ENCODE measurements at places on chromosomes 11 and 22.

DNA sequence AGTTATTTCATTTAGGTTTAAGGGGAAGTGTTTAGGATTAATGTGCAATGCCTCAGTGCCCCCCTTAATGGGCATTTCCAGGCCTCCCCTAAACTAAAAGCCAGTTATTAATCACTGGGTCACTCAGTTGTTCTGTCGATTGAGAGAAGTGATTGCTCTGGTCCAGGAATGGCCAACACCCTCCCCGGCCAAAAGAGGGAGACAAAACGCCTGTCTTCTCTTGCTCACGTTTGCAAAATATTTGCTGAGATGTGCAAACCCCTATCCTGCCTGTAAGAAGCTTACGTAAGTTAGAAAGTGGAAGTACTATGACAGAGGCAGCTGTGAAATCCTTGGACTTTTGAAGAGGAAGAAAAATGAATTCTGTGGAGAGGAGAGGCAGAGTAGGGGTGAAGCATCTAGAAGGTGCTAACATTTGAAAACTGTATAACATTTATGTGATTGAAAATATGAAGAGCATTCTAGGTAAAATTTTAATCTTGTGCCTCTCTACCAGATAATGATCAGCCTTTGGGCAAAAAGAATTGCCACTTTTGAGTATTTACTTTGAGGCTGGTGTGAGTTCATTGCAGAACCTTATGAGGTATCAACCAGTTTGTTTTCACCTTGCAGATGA, 37.7 kb downstream of the NTM start:
- DNase-seq: no peak

DNA sequence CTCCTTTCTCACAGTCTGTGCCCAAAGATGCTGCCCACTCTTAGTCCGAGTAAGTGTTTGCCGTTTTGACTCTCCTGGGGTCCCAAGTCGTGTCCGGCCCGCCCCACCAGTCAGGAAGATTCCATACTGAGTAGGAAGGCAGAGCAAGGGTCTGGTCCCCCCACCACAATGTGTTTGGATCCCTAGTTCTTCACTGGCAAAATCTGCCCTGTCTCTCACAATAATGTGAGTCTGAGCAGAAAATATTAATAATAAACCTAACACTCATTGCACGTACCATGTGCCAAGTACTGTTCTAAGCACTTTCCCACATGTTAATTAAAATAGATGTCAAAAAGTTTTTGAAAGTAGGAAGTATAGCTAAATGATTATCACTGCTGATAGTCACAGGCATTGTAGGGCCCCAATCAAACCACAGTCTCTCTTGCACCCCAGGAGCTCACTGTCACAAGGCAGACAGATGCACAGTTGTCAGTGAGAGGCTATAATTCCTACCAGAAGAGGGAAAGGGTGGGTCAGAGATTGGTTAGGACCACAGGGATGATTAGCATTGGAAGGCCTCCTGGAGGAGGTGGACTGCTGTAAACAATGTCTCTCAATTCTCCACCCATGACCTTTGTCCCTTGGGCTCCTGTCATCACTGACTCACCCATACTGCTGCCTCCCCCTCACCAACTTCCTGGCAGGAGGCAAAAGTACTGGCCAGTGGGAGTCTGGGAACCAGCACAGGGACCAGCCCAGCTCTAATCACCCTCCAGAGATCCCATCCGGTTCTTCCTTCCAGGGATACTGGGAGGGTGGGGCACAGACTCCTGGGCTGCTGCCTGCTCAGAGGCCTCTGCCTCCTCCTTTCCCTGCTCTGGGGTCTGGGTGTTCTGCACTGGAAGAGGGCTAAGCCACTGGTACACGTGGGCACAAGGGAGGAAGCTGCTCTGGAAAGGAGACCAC, 1.0 kb upstream of the POLD4 start:
- peak; percentile 90 for DNase-seq

GRCh38 chr11:61814247-61814957, 2.4 kb downstream of the FADS1 start:
- DNase-seq: peak; percentile 58

DNA sequence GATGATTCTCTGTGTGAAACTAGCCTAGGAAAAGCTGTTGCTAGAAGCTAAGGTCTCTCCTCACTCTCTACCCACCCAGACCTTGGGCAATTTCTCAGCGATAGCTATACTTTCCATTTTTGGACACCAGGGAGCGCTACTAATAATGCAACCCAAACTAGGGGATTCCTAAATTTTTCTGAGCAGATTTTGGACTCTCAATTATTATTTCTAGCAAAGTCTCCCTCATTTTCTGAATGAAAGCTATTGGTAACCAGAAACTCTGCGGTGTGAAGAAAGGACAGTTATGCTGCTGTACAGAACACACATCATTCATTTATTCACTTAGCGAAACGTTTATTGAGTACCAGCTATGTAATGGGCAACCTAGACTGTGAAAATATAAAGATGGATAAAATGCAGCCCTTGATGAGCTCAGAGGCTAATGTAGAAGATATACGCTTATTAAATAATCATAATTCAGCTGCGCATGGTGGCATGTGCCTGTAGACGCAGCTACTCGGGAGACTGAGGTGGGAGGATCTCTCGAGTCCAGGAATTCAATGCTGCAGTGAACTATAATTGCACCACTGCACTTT, 6.1 kb upstream of the STIM1 start:
- DNase-seq: peak; percentile 76

GRCh38 chr11:30859669-30860068, 273.5 kb upstream of the MPPED2 start:
- DNase-seq: no peak

DNA sequence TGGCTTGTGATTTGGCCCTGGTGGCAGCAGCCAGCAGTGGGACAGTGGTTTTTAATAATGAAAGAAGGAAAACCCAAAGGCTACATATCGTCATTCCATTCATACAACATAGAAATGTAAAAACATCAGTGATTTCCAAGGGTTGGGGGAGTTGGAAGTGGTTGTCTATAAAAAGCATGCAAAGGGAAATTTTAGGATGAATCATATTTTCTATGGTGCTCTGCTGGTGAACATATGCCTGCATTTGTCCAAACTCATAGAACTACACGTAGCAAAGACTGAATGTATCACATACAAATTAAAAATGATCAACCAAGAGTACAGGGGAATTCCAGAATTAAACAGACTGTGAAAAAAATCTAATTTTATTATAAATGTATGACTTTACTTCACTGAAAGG, 11.1 kb downstream of the OR5B3 start:
- no peak for DNase-seq
